ENCODE measurements at places on chromosomes 3 and 15. TPM values are rescaled to one million over a fixed set of nuclear protein-coding genes. Genes with fewer than 3 reads are reported as not detected.

DNA sequence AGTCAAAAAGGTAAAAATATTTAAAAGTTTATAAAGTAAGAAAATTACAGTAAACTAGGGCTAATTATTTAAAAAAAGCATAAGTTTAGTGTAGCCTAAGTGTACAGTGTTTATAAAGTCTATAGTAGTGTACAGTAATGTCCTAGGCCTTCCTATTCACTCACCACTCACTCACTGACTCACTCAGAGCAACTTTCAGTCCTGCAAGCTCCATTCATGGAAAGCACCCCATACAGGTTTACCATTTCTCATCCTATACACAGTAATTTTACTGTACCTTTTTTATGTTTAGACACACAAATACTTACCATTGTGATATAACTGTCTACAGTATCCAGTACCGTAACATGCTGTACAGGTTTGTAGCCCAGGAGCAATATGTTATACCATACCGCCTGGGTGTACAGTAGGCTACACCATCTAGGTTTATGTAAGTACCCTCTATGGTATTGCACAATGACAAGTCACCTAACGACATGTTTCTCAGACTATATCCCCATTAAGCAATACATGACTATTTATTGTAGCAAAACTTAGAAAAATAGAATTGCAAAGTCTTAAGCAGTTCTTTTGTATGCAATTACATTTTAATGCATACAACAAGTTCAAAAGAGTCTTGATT, 19.5 kb downstream of the AVEN start:
- no peak for DNase-seq

ARGFX gene
- 16.1 TPM for total RNA-seq

DNA sequence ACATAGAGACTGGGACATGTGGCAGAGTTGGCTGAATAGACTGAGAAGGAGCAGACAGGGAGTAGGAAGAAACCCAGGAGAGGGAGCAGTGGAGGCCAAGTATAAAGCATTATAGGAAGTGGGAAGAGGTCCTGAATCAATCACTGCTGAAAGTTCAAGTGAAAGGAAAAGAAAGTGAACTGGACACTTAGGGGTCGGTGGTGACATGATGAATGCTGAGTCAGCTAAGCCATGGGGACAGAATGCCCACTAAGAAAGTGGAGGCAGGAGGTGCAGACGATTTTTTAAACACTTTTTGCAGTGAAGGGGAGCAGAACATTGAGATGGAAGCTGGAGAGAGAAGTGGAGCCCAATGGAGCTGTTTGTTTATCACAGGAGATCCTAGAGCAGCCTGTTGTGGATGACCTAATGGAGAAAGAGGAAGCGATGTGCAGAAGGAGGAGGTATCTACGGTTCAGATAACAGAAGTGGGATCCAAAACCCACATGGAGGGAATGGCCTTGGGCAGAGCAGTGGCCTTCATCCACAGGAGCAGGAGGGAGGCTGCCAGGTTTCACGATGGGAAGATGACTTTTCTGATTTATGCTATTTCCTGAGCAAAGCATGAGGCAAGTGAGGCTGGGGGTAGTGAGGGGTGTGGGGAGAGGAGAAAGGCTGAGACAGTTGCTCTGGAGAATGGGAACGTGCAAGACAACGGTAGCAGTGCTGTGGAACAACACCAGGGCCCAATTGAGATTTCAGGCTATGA, 208.2 kb downstream of the RPLP1 start:
- DNase-seq, result no peak

DNA sequence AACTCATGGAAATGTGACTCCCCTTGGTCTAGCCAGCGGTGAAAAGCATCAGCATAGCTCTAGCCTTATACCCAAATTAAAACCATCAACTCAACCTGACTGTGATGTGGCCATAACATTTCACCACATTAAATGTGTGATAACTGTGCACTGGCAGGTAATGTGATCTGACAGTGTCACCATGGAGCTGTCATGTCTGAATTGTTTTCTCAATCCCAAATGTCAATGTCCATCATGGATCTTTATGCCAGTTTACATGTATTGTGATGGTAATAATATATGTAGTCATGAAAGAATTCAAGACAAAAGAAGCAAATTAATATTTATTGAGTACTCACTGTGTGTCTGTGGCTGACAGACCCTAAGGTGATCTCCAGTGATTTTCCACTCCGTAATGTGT, 213.4 kb upstream of the EOMES start:
- DNase-seq, result no peak

GRCh38 chr15:48383031-48383430, 51.8 kb downstream of the DUT start:
- no peak for DNase-seq
